ENCODE measurements at places on chromosomes 3 and 15. TPM values are rescaled to one million over a fixed set of nuclear protein-coding genes. Genes with fewer than 3 reads are reported as not detected.

GRCh38 chr3:168864107-168865021 is 768.6 kb upstream of the GOLIM4 start:
- DNase-seq, result no peak

GRCh38 chr3:126970101-126970500 is 12.8 kb upstream of the PLXNA1 start:
- no peak for DNase-seq

- no peak for DNase-seq
Measured at GRCh38 chr3:47604145-47604544, 25.5 kb upstream of the CSPG5 start.

- DNase-seq, result peak; percentile 51
Measured at GRCh38 chr3:122977746-122978466, 49.7 kb downstream of the SEMA5B start.

DNA sequence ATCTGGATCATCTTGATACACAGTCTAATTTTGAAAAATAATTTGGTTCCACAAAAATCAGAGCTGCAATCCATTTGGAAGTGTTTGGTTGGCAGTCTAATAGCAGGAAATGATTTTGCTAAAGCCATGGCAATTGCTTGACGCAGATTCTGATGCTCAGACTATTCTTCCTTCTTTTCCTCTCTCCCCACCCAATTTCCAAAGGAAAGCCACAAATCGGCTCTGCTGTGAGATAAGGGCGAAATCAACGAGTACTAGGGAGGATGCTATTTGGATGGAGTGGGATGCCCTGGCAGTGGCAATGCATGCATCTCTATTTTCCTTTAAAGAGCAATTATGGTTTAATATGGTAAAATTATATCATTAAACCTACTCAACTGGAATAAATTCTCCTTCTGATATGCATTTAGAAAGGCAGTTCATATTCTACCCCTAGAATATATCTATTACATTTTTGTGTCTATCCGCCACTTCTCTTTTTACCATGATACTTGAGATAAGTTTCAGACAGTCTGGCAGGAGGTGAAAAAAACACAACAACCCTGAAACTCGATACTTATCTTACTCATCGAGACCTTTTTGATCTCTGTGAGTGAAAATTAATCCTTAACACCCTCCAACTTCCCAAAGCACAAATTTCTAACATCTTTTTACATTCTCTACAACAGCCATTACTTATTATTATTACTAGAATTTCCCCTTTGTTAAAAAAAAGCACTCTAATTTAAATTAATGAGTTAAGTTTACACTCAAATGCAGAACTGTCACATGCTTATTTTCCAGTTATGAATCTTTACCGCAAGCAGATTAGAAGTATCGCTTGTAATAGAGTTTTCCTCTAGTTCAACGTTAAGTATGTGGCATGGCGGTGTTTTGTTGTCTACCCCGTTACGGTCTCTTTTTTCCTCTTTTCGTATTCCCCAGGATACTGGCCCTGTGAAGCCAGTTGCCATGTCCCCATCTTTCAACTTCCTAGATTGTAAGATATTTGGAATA is 433.3 kb downstream of the FOXP1 start:
- peak; percentile 42 for DNase-seq

GRCh38 chr15:61141497-61142125 is 87.5 kb downstream of the RORA start:
- DNase-seq, result no peak

PXYLP1 gene
- 9.1 TPM for total RNA-seq

PDCD10 gene
- total RNA-seq, result 90.7 TPM

AQP9 gene
- total RNA-seq, result 0.09 TPM

PLCD1 gene
- 20.5 TPM for total RNA-seq
